ENCODE measurements at places on chromosomes 5 and 9. TPM values are rescaled to one million over a fixed set of nuclear protein-coding genes. Genes with fewer than 3 reads are reported as not detected.

- no peaks in the 10 kb centered on the region for H3K27me3 ChIP-seq
- no peak for DNase-seq
- no peaks in the 10 kb centered on the region for H3K36me3 ChIP-seq
- H3K4me3 ChIP-seq = no peak overlapping the region
- H3K27ac ChIP-seq = no peak overlapping the region
Observed at GRCh38 chr5:8550921-8551320, 682.0 kb downstream of the MTRR start.

DNA sequence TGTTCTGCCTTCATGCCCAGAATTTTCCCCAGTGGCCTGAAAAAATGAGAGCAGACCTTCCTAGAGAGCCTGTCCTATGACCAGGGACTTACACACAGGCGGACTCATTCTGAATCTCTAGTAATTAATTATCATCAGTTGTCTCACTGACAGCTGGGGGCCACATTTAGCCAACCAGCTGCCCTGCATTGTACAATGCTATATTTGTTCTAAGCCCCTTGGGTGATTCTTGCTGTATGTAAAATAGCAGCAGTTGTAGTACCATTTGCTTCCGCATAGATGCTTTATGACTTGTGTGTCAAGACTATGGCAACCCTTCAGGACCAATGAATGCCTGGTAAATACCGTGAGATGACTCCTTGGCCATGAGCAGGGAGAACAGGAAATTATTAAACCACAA is 415.4 kb upstream of the SEMA6A start:
- no peak overlapping the region for H3K27ac ChIP-seq
- no peak overlapping the region for H3K4me3 ChIP-seq
- no peak for DNase-seq
- H3K4me1 ChIP-seq = no peaks in the 10 kb centered on the region
- H3K27me3 ChIP-seq = no peaks in the 10 kb centered on the region

- no peak for DNase-seq
- H3K27ac ChIP-seq = no peak overlapping the region
- H3K4me3 ChIP-seq = no peak overlapping the region
Observed at GRCh38 chr5:52690236-52690768, 97.4 kb upstream of the ITGA1 start.

DNA sequence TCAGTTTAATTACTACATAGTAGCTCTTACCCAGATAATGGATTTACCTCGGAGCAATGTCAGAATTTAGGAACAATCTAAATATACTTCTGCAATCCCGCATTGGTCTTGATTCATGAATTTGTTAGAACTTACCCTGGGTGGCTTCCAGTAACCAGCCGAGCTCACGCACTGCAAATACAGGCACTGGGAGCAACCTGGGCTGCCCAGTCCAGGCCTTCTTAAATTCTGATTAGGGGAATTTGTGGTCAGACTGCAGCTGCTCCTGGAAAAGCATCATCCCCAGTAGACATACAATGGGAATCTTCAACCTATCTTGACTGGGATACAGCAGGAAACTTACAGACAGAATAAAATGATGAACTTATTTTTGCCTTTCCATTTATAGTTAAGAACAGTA is 270.3 kb downstream of the SPOCK1 start:
- H3K36me3 ChIP-seq = no peaks in the 10 kb centered on the region
- H3K4me3 ChIP-seq = no peak overlapping the region
- no peak for DNase-seq
- H3K4me1 ChIP-seq = no peaks in the 10 kb centered on the region

CAMK4 gene
- total RNA-seq = 57.4 TPM

DNA sequence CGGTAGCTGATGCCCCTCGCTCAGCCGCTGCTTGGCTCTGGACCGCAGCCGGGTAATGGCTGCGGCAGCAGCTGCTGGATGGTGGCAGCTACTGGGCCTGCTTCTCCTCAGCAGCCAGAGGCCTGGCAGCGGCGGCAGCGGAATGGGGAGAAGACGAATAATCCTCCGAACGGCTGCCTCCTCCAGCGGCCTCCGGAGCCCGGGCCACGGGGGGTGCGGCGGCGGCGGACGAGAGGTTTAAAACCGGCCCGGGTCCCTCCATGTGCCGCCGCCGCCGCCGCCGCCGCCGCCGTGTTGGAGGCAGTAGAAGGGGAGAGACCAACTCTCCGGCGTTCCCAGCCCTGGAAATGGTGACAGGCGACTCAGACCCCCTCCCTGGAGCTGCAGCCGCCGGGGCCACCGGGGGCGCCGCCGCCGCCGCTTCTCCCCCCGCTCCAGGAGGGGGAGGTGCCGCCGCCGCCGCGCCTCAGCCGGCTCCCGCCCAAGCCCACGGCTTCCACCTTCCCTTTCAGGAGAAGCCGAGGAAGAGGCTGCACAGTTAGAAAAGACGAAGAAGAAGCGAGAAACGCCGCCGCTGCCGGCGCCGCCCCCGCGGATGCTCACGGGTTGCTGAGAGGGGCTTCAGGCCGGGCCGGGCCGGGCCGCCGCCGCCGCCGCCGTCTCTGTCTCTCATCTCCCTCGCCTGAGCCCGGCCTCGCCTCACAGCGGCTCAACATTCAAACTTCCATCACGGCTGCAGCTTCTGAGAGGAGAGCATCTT is 118.4 kb upstream of the PRSS3 start:
- no peaks in the 10 kb centered on the region for H3K4me1 ChIP-seq
- H3K27ac ChIP-seq = no peak overlapping the region
- peaks cover 39% of the 10 kb centered on the region for H3K27me3 ChIP-seq
- DNase-seq = peak; percentile 4

- H3K4me3 ChIP-seq = no peak overlapping the region
- no peak overlapping the region for H3K27ac ChIP-seq
- no peak for DNase-seq
- no peaks in the 10 kb centered on the region for H3K36me3 ChIP-seq
Observed at GRCh38 chr5:97229688-97230285, 46.7 kb upstream of the RIOK2 start.

MRPL50 gene
- 16.2 TPM for total RNA-seq

- no peak overlapping the region for H3K27ac ChIP-seq
- H3K4me1 ChIP-seq = no peaks in the 10 kb centered on the region
- no peak for DNase-seq
- no peaks in the 10 kb centered on the region for H3K27me3 ChIP-seq
- H3K36me3 ChIP-seq = no peaks in the 10 kb centered on the region
Observed at GRCh38 chr5:33049842-33050241, 338.7 kb downstream of the NPR3 start.

DNA sequence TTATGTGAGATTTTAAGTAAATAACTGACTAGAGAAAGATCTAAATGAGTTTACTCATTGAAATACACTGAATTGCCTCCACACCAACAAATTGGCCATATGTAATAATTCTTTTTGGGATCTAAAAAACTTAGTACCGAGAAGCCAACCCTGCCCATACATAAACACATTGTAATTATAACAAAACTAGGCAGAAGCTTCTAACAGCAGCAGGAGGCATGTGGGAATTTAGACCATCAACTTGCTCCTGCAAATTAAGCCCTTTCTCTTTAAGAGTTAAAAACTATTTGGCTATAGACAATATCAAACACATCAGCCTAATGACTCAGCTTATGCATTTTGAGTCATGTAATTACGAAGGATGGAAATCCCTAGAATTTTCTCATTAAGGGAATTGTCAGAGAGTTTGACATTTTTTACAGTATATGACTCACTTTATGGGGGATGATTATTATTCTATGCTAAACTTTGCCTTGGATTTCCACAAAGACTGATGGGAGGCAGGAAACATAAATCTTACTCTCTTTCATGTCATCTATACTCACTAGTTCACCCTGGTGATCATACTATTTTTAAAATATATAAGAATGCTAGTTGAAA is 1.0 kb downstream of the IL7R start:
- H3K36me3 ChIP-seq = peaks cover 39% of the 10 kb centered on the region
- peak overlapping the region; percentile 95 for H3K27ac ChIP-seq
- H3K4me1 ChIP-seq = peaks cover 55% of the 10 kb centered on the region
- no peak for DNase-seq
- peak overlapping the region; percentile 93 for H3K4me3 ChIP-seq

DNA sequence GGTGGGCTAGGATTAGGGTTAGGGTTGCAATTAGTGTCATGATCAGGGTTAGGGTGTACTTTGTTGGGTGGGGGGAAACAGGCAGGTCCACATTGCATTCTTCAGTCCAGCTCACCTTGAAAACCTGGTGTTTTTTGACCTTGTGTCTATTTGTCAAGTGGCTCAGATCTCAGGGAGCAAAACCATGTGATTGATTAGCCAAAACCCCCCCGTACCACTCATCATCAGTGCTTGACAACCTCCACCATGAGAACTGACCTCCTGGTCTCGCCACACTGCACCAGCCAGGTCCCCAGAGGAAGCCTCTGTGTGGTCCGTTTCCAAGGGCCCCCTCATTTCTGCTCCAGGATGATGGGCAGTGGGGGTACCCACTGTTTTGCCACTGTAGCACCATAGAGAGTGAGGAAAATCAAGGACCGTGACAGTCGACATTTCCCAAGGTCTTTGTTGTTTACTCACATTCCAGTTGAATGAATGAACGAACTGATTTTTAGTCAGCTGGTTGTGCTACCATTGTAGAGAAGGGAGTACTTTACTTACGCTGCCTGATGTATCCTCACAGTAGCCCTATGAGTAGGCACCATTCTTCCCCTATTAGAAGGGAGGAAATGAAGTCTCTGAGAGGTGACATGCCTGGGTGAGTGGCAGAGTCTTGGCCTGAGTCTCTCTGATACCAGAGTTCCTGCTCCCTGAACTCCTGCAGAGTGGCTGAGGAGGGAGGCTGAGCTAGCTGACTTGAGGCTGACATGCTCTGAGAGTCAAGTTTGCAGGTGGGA is 84.8 kb downstream of the RAD23B start:
- no peaks in the 10 kb centered on the region for H3K27me3 ChIP-seq
- no peaks in the 10 kb centered on the region for H3K36me3 ChIP-seq
- no peaks in the 10 kb centered on the region for H3K4me1 ChIP-seq
- no peak for DNase-seq
- no peak overlapping the region for H3K27ac ChIP-seq
- H3K4me3 ChIP-seq = no peak overlapping the region

NME5 gene
- not detected for total RNA-seq

DNA sequence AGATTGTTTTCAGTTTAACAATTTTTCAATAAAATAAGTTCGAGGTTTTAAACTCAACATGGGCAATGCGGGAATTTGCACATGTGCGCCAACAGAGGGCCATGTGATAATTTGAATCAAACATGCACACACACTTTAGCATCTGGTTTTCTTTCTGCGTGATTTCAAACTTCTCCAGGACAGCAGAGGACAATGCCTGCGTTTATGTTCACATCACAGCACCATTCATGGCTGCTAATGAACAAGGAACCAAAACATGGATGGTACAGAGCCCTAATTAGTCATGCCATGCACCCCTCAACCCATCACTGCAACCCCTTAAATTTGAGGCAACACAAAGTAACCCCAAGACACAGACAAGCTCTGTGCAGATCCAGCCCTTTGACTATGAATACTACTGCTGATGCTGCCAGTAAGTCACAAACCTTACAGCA is 2.8 kb downstream of the SHC3 start:
- peaks cover 12% of the 10 kb centered on the region for H3K4me1 ChIP-seq
- H3K27ac ChIP-seq = no peak overlapping the region
- no peak overlapping the region for H3K4me3 ChIP-seq
- H3K27me3 ChIP-seq = peaks cover 19% of the 10 kb centered on the region
- H3K36me3 ChIP-seq = no peaks in the 10 kb centered on the region

GRCh38 chr5:68436686-68437520 is 221.3 kb downstream of the PIK3R1 start:
- H3K36me3 ChIP-seq = no peaks in the 10 kb centered on the region
- peaks cover 33% of the 10 kb centered on the region for H3K4me1 ChIP-seq
- H3K4me3 ChIP-seq = no peak overlapping the region
- H3K27me3 ChIP-seq = no peaks in the 10 kb centered on the region
- H3K27ac ChIP-seq = no peak overlapping the region

- no peak overlapping the region for H3K27ac ChIP-seq
- H3K36me3 ChIP-seq = no peaks in the 10 kb centered on the region
- H3K27me3 ChIP-seq = no peaks in the 10 kb centered on the region
- no peak for DNase-seq
- H3K4me1 ChIP-seq = peaks cover 28% of the 10 kb centered on the region
Observed at GRCh38 chr5:81303563-81303962, 2.2 kb downstream of the ZCCHC9 start.

DNA sequence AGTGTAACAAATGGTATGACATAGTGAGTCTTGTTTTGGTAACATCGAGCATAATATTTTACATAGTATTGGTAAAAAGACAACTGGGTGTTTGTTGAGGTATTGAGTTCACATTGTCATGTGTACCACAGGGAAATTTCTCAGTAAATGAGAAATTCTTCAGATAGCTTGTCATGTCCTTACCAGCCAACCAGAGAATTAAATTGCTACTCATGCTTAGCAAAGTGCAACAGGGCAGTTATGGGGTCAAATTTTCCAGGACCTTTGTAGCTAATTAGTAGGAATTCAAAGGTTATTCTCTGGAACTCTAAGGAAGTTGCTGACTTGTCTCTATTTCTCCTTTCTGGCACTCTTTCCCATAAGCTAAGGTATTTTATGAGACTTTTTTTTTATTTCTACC is 595.7 kb downstream of the EFNA5 start:
- H3K27ac ChIP-seq = no peak overlapping the region
- no peak overlapping the region for H3K4me3 ChIP-seq
- DNase-seq = no peak
- no peaks in the 10 kb centered on the region for H3K27me3 ChIP-seq
- H3K36me3 ChIP-seq = no peaks in the 10 kb centered on the region

GRCh38 chr5:63961598-63962161 is 565 bp downstream of the HTR1A start:
- no peak overlapping the region for H3K27ac ChIP-seq
- DNase-seq = no peak
- no peak overlapping the region for H3K4me3 ChIP-seq
- no peaks in the 10 kb centered on the region for H3K4me1 ChIP-seq
- no peaks in the 10 kb centered on the region for H3K36me3 ChIP-seq
- no peaks in the 10 kb centered on the region for H3K27me3 ChIP-seq

GRCh38 chr5:158882660-158883059 is 217.1 kb downstream of the EBF1 start:
- H3K27ac ChIP-seq = no peak overlapping the region
- no peaks in the 10 kb centered on the region for H3K27me3 ChIP-seq
- no peaks in the 10 kb centered on the region for H3K36me3 ChIP-seq
- H3K4me3 ChIP-seq = no peak overlapping the region
- no peaks in the 10 kb centered on the region for H3K4me1 ChIP-seq

GRCh38 chr9:14909601-14909960 is 647 bp downstream of the FREM1 start:
- no peak for DNase-seq
- H3K27me3 ChIP-seq = no peaks in the 10 kb centered on the region
- no peaks in the 10 kb centered on the region for H3K36me3 ChIP-seq
- no peaks in the 10 kb centered on the region for H3K4me1 ChIP-seq
- no peak overlapping the region for H3K27ac ChIP-seq

GRCh38 chr5:78908173-78909061 is 76.7 kb downstream of the ARSB start:
- no peaks in the 10 kb centered on the region for H3K27me3 ChIP-seq
- no peaks in the 10 kb centered on the region for H3K4me1 ChIP-seq
- no peak overlapping the region for H3K4me3 ChIP-seq
- no peaks in the 10 kb centered on the region for H3K36me3 ChIP-seq

NUTM2G gene
- not detected for total RNA-seq

Data from CD8-positive, alpha-beta memory T cell (primary cell).